GM20000 (cell line): ENCODE measurements at places on chromosomes 11 and 22.

GRCh38 chr11:103210543-103210942 is 101.3 kb downstream of the DYNC2H1 start:
- no peak for DNase-seq

DNA sequence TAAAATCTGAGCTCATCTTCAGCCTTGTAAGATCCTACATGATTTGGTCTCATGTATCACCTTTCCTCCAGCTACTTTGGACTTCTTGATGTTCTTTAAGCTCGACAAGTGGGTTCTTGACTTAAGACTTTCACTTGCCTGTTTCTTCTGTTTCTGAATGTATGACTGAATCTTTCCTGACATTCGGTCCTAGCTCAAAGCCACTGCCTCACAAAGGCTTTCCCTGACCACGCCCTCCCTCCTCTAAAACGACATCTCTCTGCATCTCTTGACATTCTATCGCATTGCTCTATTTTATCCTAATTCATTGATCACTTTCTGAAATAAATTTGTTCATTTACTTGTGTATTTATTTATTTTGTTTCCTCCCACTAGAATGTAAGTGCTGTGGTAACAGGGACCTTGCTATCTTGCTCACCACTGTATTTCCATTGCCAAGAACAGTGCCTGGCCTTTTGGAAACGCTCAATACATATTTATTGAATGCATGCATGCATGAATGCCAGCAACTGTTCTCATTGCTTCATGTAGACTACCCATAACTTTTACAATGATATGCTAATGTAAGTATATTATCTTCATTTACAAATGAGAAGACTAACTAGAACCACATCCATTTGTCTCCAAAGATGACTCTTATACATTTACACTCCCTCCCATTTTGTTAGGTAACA is 43.0 kb downstream of the LMO2 start:
- no peak for DNase-seq

- DNase-seq, result no peak
Measured at GRCh38 chr11:746289-747157, 741 bp upstream of the TALDO1 start.

DNA sequence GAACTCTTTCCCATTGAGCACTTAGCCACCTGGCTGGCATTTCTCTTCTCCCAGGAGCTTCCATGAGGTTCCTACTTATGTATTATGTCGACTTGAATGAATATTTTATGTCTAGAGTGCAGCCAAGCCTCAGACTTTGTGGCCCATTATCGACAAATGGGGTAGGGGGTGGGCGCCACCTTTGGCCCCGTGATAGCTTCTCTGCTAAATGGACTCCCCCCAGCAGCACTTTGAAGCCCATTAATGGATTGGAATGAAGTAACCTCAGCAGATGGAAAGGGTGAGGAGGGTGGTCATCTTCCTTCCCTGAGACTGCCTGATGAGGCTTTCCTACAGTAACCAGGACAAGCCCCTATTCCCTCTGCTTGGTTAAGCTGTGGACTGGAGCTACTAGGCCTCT is 5.9 kb downstream of the MARK2 start:
- no peak for DNase-seq

GRCh38 chr11:62144641-62145255 is 20.9 kb downstream of the INCENP start:
- DNase-seq, result no peak

- DNase-seq, result peak; percentile 71
Measured at GRCh38 chr11:57476047-57476756, 15.9 kb downstream of the RTN4RL2 start.

DNA sequence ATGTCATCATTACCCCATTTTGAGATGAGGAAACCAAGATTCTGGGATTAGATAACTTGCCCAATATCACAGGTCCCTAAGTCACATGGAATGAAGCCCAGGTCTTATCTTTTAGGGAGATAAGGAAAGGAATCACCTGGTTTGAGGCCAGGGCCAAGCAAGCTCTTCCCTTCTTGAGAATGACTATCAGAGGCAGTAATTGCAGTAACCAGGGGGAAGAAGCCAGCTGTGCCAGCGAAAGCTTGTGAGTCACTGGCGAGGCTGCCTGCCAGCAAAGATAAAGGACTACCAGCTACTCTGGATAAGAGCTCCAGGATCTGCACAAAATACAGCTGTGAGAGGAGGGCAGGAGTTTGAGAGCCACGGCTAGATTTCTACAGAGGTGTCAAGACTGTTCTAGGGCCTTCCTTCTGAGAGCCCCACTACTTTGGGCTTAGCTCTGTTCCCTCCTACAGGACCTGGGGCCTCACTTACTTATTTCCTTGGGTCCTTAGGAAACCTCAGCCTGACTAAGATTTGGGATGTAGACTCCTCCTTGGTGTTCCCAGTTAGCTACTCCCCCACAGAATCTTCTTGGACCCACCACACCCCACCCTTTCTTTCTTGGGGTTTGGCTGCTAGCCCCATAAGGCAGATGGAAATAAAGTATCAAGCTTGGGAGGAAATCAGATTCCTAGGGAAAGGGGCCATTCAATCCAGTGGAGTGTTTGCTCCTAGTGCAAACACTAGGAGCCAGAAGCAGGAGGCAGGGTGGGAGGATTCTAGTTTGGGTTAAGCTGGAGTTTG is 9.7 kb upstream of the CCKBR start:
- DNase-seq, result no peak

GRCh38 chr11:119120639-119121007 is 757 bp upstream of the HINFP start:
- DNase-seq, result no peak

GRCh38 chr11:1293619-1294015 is 15.8 kb downstream of the TOLLIP start:
- DNase-seq, result no peak

DNA sequence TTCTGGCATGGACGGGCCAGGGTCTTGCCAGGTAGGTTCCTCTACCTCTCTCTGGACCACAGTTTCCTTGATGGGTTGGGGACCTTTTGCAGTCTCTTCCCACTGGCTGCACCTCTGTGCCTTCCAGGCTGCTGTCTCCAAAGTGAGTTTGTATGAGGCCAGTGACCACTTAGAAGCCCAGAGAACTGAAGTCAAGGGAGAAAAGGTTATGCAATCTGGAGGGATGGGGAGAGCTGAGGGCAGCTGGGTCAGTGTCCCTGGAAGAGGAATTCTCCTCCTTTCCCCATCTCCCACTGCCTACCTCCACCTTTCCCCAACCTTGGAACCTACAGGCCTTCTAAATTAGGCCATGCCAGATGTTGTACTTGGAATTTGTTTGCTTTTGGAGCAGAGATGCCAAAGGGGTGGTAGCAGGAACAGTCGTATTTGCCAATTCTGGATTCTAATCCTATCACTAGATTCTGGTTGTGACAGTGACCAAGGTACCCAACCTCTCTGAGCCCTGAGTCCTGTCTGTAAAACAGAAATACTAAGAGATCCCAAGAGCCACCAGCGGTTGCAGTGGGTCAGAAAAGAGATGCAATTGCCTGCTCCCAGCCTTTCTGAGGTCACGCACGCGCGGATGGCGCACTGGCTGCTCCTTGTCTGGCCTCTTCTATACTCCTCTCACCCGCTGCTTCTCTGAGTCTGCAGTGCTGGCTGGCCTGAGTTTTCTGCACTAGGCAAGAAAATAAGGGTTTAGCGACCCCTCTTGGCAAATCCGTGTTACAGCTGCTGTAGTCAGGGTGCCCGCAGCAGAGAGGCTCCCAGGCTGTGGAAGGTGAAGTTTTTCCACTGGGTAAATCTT is 10.7 kb upstream of the ACCSL start:
- peak; percentile 59 for DNase-seq

DNA sequence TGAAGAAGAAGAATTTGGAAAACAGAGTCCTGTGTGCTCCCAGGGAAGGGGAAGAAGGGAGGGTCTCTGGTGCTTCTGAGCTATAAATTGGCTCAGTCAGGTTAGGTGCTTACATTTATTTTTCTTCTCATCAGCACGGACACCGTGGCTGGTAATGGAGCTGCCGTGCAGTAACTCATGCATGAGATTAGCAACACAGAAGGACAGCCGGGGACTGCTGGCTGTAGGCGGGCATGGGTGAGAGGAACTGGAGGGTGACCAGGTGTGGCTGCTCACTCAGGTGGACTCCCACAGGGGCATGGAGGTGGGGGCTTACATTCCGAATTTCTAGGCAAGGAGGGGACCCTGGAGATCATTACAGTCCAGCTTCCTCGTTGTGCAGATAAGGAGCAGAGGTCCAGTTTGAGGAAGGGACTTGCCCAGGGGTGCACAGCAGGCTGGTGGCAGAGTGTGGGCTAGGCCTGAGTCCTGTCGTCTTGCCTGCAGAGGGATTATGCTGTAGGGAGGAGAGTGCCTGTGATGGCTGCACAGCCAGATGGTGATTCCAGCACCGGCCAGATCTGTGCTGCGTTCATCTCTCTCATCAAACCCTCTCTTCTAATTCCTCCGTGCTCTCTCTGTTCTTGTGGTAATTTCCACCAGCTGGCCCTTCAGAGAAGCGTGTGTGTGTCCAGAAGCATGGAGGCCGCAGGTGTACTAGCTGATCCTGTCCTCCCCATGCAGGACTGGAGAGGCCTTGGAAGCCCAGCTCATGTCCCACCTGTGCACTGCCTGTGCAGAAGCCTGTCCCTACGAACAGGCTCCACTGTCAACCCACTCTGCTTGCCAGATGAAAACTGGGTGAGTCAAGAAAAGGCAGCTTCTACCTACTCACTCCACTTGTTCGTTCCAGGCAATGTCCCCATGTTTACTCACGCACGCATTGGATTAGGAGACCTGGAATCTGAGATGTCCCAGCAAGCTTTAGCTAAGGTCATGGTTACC is 78.9 kb downstream of the NTM start:
- no peak for DNase-seq

DNA sequence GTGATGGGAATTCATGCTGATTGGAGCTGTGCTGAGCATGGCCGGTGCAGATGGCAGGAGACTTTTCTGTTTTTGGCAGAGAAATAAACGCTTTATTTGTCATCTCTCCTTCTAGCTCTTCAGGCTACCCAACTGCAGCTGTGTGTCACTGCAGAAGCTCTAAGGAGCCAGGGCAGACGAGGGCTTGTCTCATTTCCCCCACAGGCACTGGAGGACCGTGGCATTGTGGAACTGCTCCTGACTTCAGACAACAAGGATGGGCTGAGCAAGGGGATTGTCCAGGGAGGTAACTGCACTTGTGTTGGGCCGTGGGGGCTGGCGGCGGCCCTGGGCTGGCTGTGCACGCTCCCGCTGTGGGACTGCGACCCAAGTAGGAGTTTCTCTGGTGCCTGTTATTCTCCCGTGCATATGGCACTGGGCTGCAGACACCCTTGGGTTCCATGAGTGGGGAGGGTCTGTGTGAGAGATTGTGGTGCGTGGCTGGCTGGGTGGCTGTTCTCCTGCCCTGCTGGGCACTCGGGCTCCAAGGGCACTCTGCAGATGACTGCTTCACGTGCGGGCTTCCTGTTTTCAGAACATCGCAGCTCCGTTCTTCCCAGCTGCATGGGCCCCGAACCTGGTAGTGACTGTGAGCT is 27.2 kb downstream of the GLB1L2 start:
- DNase-seq, result no peak

GRCh38 chr11:69304686-69305085 is 10.7 kb downstream of the MYEOV start:
- DNase-seq, result no peak

DNA sequence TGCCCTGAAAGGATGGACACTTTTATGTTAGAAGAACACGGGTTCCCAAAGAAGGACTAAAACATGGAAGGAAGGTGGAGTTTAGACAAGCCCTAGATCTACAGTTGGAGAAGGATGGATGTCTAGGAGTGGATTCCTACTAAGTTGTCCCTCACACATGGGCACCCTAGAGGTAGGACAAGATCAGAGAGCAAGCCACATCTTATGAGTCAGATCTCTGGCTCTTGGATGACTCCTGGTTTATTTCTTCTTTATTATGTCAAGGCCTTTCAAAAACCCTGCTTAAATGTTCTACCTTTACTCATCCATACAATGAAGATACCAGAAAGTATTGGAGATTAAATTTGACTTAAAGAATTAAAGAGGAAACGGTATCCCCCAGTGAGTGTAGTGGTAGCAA is 34.4 kb downstream of the PRCP start:
- no peak for DNase-seq

GRCh38 chr22:37362621-37363020 is 64.7 kb downstream of the ELFN2 start:
- DNase-seq, result no peak

DNA sequence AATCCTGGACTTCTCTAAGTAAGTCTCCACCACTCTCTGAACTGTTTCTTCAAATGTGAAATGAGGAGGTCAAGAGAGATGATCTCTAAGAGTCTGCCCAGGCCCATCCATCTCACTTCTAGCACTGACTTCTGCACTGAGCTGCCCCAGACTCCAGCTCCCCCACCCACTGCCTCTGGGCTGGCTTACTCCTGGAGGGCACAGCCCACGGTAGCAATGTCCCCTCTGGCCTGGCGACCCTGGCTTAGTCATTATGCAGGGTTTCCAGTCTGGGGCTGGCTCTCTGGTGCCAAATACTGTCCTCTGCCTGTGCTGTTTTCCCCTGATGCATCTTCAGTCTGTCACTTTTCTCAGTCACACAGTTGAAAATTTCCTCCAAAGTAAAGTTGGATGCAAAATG is 60.9 kb downstream of the PKNOX2 start:
- no peak for DNase-seq

DNA sequence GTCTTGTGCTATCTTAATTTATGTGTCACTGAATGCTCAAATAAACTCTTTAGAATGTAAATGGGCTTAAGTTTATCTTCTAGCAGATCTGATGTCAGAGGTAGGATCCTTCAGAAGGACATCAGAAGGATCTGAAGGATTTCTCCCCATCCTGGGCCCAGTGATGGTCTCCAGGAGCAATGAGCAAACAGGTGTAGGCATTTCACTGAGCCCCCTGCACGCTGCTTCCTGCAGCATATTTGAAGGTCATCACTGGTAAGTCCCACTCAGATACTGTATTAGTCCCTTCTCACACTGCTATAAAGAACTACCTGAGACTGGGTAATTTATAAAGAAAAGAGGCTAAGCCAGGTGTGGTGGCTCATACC is 4.5 kb downstream of the GSTP1 start:
- DNase-seq, result no peak
